Left renal cortex interstitium (tissue), 4 donors: ENCODE measurements at places on chromosomes 11 and 22. TPM values are rescaled to one million over a fixed set of nuclear protein-coding genes. Genes with fewer than 3 reads are reported as not detected.

DNA sequence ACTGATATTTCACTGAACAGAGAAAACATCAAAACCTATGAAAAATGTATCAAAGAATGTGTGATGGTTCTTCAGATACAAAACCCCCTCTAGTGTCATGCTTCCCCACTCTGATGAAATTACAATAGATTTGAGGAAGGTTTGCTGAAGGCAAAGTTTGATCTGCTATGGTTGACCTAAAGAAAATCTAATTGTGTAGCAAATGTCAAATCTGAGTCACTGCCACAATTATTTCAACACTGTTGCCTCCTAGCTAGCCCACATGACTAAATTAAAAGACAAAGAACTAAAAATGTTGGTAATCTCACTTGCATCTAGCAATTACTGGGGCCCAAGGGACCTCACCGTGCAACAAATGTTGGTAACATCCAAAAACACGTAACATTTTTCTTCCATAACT is 728.0 kb downstream of the DLG2 start:
- DNase-seq: no peak

DNA sequence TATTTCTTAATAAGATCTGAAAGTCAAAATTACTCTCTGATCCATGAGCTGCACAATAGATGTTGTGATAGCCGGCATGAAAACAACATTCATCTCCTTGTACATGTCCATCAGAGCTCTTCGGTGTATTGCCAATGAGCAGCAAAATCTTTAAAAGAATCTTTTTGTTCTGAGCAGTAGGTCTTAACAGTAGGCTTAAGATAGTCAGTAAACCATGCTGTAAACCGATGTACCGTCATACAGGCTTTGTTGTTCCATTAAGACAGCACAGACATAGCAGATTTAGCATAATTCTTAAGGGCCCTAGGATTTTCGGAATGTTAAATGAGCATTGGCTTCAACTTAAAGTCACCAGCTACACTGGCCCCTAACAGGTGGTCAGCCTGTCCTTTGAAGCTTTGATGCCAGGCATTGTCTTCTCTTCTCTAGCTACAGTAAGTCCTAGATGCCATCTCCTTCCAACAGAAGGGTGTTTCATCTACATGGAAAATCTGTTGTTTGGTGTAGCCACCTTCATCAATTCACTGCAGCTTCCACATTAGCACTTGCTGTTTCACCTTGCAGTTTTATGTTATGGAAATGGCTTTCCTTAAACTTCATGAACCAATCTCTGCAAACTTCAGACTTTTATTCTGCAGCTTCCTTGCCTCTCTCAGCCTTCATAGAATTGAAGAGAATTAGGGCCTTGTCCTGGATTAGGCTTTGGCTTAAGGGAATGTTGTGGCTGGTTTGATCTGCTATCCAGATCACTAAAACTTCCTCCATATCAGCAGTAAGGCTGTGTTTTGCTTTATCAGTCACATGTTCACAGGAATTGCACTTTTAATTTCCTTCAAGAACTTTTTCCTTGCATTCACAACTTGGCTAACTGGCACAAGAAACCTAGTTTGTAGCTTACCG is 28.4 kb downstream of the RRP8 start:
- DNase-seq: no peak

GRCh38 chr11:65900125-65900898 is at the start of gene FOSL1:
TSS of gene FOSL1 (minus strand) at chr11:65900388. CDS start at chr11:65900339, 49 bp downstream.
- no peak for DNase-seq

GRCh38 chr11:44804449-44805437 is 78.0 kb downstream of the TSPAN18 start:
- no peak for DNase-seq

GRCh38 chr22:39965748-39966147 is 5.6 kb downstream of the TMA7B start:
- no peak for DNase-seq

DNA sequence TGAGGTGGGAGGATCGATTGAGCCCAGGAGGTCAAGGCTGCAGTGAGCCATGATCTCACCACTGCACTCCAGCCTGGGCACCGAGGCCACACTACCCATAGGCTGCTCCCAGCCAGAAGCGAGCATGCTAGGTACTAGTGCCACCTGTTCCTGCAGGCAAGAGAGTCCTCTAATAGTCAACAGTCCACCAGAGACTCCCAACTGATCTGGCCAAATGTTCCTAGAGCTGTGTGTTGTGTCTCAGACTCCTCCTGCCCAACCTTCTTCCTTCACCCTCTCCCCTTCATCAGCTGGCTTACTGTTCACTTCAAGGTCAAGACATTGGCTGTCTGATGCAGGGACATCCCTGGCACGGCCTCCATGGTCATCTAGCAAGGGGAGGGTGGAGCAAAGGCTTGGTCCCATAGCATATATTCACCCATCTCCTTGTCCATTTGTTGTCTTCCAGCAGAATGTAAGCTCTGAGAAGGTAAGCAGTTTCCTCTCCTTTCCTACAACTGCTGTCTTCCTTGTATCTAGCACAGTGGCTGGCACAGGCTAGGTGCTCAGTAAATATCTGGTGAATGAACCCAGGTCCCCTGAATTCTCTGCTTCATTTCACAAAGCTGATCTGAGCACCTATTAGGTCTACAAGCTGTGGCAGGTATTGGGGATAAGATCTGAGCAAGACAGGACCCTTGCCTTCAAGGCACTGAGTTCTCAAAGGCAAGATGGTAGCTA is 126.2 kb upstream of the SERPIND1 start:
- no peak for DNase-seq

SPDYC gene
- polyA plus RNA-seq: not detected

TCN2 gene
- polyA plus RNA-seq: 62.2 TPM

KLHL35 gene
- 0.88 TPM for polyA plus RNA-seq

SMTN gene
- 51.1 TPM for polyA plus RNA-seq
